ENCODE measurements at places on chromosomes 7 and 10. TPM values are rescaled to one million over a fixed set of nuclear protein-coding genes. Genes with fewer than 3 reads are reported as not detected.

- no peak for DNase-seq
Measured at GRCh38 chr10:42929993-42930392, 146.9 kb upstream of the RET start.

GRCh38 chr10:18532881-18533535, 118.4 kb downstream of the NSUN6 start:
- peak; percentile 26 for DNase-seq

Gene NACAD
- 6.8 TPM for total RNA-seq

Gene ADD3
- 124 TPM for total RNA-seq

GRCh38 chr10:13938950-13939349, 352.2 kb downstream of the PRPF18 start:
- no peak for DNase-seq

DNA sequence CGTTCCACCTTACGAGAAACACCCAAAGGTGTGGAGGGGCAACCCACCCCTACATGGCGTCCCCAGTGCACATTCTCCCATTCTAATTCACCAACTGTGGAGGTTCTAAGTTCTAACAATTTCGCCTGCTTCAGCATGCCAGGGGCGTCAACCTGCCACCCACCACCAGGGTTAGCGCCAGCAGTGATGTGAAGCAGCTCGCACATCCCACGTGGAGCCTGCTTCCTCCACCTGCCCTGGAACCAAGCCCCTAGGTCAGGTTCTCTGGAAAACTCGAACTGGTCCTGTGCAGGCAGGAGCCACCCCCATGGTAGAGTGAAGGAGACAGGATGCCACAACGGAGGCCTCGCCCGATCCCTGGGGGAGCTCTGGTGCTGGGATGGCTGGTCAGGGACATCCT, 33.3 kb upstream of the FXYD4 start:
- DNase-seq: no peak

Gene SYT15B
- total RNA-seq: 0.54 TPM

Gene SPDYE16
- 0.27 TPM for total RNA-seq

GRCh38 chr7:107690611-107691010, 30.0 kb downstream of the SLC26A4 start:
- DNase-seq: no peak

Gene SEMA3D
- 39.2 TPM for total RNA-seq

GRCh38 chr7:142405122-142405765, 147.4 kb upstream of the PRSS58 start:
- no peak for DNase-seq

DNA sequence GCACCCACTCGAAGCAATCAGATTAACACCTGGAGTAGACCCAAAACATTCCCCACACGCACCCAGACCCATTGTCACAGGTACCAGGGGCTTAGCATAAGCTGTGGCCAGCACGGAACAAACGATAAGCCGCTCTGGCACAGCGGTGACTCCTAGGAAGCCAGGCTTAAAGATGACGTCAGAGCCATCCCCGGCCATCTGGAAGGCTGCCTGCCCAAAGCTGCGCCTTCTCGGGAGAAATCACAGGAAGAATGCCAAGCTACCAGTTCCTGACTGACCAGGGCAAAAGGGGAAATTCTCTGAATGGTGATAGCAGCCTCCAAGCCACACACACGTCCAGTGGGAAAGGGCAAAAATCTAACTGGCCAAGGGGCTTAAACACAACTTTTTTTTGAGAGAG, 13.0 kb upstream of the WIPI2 start:
- peak; percentile 85 for DNase-seq

DNA sequence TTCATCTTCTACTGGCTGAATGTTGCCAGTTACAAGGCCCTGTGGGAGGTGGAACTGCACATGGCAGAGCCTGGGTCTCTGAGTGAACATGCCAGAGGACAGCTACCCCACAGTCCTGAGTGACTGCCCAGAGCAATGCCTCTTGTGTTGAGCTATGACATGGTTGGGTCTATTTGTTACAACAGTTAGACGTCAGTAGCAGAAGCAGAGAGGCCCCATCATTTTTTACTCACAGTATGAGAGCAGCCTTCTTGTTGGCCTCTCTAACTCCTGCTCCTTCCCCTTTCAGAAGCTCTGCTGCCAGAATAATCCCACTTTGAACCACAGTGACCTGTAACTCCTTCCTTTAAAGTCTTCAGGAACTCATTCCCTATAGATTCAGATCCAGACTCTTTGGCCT, 30.8 kb upstream of the NRP1 start:
- no peak for DNase-seq

- no peak for DNase-seq
Measured at GRCh38 chr7:130886438-130887135, 152.6 kb upstream of the KLF14 start.

GRCh38 chr7:22192801-22193200, 164.2 kb downstream of the RAPGEF5 start:
- DNase-seq: no peak

GRCh38 chr10:129740532-129741279, 223.4 kb downstream of the EBF3 start:
- no peak for DNase-seq

- DNase-seq: no peak
Measured at GRCh38 chr7:129122078-129122750, 22.3 kb upstream of the TSPAN33 start.

DNA sequence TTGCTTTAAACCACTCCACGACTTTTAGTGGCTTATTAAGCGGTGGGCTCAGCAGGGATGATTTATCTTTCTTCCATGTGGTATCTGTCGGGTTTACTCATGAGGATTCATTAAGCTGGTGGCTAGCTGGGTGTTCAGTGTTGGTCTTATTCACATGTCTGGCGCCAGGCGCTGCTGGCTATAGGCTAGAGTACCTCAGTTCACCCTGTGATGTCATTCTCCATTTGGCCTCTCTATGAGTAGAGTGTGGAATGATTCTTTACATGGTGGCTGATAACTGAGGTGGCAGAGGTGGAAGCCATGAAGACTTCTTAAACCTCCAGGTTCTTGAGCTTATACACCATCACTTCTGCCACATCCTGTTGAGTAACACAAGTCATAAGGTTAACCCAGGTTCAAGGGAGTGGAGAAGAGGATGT, 115.4 kb downstream of the MLLT10 start:
- DNase-seq: no peak

DNA sequence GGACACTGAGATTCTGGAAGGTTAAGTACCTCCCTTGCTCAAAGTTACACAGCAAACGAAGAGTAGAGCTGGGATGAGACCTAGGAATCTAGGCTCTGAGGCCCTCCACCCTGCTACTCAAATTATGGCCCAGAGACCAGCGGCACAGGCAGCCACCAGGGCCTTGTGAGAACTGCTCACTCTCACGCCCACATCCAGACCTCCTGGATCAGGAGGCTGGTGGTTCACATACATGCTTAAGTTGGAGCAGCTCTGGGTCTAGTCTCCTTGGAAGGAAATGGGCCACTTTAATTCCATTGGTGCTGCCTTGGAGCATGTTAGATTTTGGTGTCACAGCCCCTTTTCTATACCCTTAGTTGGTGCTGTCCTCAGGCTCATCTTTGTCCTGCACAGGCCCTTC, 41.9 kb downstream of the ADRA2A start:
- no peak for DNase-seq

GRCh38 chr10:5538892-5539651, 14.3 kb downstream of the CALML3 start:
- DNase-seq: no peak

DNA sequence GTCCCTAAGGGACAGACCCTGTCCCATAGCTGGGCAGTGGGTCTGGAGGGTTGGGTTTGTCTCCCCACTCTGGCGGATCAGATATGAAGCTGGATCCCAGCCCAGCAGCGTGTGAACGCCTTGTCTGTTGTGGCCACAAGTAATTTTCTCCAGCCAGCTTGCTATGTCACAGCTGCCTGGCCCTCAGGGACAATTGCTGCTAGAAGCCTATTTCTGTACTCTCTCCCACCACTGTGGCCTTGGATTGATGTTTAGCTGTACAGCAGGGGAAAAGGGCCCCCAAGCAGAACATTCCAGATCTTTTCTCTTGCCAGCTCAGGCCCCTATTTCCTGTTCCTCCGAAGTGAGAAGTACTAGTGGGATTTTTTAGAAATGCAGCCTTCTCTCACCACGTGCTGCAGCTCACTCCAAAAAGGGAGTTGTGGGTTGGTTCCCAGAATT, 53.5 kb upstream of the WAC start:
- no peak for DNase-seq

Gene TSPAN15
- total RNA-seq: 15.1 TPM

DNA sequence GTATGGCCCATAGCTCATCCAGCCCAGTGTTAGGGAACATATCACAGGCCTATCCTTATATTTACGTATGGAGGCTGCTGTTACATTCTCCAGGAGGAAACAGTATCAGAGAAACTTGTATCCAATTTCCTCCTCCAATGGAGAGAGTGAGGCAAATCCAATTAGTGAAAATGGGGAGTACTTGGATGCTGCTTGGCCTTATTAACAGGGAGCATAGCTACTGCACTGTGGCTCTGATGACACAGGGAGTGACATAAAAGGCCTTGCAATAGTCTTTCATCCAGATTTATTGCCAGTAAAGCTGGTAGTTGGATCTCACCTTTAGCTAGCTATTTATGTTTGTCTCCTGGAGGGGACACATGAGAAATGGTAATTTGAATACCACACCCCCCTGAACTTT, 313.2 kb upstream of the MTPN start:
- no peak for DNase-seq

Gene MSS51
- total RNA-seq: 6.5 TPM

DNA sequence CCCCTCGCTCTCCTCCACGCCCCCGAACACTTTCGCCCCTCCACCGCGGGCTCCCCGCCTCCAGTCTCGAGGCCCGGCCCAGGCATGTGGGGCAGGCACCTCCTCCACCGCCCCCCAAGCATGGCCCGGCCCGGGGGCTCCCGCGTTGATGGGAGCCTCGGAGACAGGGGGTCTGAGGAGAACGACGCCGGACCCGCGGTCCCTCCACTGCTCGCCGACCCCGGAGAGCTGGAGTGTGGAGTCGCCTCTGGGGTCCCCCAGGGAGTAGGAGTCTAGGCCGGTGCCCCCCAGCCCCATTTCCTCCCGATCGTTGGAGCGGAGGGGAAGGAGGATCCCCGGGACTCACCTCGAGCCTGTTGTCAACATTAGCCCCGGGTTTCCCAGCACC, 206 bp downstream of the UPF2 start:
- DNase-seq: no peak

- DNase-seq: no peak
Measured at GRCh38 chr10:17226891-17227303, 1.1 kb upstream of the VIM start.

Gene HIPK2
- total RNA-seq: 33.3 TPM

- DNase-seq: no peak
Measured at GRCh38 chr10:34125702-34126101, 689.4 kb downstream of the PARD3 start.

GRCh38 chr7:70520611-70521010, 611.3 kb upstream of the GALNT17 start:
- no peak for DNase-seq

- no peak for DNase-seq
Measured at GRCh38 chr10:73590881-73591799, at the start of gene USP54. Gene USP54, minus strand, starts transcription at chr10:73591342. Its CDS starts 15,684 bp downstream, at chr10:73575658.

GRCh38 chr7:73822319-73823173, 8.2 kb upstream of the CLDN4 start:
- DNase-seq: peak; percentile 31

DNA sequence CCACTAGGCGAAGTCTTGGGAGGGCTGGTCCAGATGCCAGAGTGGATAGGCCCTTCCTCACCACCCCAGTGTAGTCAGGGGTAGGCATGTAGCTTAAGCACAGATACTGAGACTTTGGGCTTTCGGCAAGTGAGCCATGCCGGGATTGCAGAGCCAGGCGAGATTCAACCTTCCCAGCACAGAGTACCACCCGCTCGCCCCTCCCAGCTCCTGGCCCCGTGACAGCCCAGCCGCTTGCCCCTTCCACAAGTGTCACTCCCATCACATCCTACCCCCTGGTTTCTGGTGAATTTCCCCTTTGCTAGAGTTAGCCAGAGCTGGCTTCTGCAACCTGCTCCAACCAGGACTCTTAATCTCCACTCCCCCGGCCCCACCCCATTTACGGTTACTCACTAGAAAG, 56.9 kb downstream of the ARHGAP22 start:
- DNase-seq: no peak

DNA sequence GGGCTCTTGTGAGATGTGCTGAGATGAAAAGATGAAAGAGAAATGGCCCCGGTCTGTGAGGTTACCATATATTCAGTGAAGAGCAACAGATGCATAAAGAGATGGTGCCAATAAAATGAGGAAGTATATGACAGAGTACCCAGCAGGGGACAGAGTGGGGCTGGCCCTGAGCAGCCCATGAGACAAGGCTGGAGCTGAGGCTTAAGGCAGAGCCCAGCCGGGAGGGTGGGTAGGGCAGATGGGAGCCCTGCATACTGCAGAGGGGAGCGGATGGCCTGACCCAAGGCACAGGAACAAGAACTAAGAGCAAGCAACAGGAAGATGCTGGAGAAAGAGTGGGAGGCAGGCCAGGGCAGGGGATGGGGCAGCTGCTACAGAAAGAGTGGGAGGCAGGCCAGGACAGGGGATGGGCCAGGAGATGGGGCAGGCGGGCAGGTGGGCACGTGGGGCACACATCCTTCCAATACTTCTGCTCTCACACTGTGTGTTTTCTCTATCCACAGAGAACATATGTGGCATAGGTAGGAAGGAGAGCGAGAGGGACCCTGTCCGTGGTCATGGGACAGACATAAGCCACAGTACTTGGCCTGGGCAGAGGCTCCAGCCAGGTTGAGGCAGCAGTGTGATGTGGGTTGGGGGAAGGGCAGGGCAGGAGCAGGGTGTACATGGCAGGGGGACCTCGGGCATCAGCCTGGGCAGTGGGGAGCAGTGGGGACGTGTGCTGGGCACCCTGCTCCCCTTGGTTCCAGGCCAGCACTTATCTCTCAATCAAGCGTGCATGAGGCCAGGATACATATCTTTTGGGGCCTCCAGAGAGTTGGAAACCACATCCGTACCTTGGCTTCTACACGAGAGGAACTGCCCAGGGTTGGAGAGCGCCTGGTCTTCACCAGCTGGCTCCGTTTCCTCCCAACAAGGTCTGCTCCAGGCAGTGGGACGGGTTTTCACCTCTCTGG, 91.6 kb upstream of the IKZF1 start:
- DNase-seq: no peak

Gene ADAM12
- 16.7 TPM for total RNA-seq

GRCh38 chr10:24463611-24464426, 254.9 kb downstream of the KIAA1217 start:
- DNase-seq: peak; percentile 3

DNA sequence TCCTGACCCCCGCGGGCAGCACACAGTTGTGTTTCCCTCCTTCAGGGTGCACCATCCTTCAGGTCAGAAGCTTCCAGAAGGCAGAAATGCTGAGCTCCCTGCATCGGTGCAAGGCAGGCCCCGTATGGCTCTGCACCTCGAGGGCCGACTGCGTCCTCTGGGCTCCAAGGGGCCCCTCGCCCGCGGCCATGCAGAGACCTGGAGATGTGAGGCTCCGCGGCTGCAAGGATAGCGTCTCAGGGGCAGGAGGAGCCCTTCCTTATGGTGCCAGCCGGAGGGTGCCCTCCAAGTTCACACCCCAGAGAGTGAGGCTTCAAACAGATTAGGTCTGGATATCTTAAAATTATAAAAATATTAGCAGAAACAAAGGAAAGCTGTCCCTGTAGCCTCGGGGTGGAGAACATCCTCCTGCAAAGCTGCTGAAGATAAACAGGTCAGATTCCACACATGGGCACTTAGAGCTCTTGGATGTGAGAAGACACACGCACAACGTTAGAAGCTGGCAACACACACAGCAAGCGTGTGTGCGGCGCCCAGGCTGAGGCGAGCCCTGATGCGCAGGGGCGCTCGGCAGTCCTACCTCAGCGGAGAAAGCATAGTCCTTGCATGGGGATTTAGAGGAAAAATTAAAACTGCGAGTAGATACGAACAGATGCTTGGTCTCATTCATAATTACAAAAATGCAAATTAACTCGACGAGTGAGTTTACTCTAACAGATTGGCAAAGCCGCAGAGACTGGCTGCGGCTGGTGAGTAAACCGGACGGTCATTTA, 20.4 kb downstream of the KNDC1 start:
- DNase-seq: no peak

Data from cerebellum (tissue), 4 donors.